A549 (cell line): ENCODE measurements at places on chromosomes 13 and 19.

GRCh38 chr19:31533114-31533513, 183.9 kb upstream of the TSHZ3 start:
- DNase-seq, result no peak

- DNase-seq, result no peak
These were observed 392 bp upstream of the ARHGAP33 start for GRCh38 chr19:35775046-35775297.

GRCh38 chr13:112124141-112124540, 57.2 kb downstream of the SOX1 start:
- DNase-seq, result no peak

GRCh38 chr13:39012608-39013007, 22.0 kb upstream of the STOML3 start:
- no peak for DNase-seq
